Lung microvascular endothelial cell (primary cell): ENCODE measurements at places on chromosomes 11 and 22. TPM values are rescaled to one million over a fixed set of nuclear protein-coding genes. Genes with fewer than 3 reads are reported as not detected.

The OR4D6 gene
- not detected in 2 replicates for total RNA-seq

The RPS25 gene
- 413 and 578 TPM in 2 replicates for total RNA-seq

The FOLR3 gene
- total RNA-seq = not detected in 2 replicates

The CCDC73 gene
- total RNA-seq = not detected in 2 replicates

The RTN4R gene
- 0.65 and 0.79 TPM in 2 replicates for total RNA-seq

- no peak for DNase-seq
Measured at GRCh38 chr11:112834277-112834755, 126.9 kb upstream of the NCAM1 start.

DNA sequence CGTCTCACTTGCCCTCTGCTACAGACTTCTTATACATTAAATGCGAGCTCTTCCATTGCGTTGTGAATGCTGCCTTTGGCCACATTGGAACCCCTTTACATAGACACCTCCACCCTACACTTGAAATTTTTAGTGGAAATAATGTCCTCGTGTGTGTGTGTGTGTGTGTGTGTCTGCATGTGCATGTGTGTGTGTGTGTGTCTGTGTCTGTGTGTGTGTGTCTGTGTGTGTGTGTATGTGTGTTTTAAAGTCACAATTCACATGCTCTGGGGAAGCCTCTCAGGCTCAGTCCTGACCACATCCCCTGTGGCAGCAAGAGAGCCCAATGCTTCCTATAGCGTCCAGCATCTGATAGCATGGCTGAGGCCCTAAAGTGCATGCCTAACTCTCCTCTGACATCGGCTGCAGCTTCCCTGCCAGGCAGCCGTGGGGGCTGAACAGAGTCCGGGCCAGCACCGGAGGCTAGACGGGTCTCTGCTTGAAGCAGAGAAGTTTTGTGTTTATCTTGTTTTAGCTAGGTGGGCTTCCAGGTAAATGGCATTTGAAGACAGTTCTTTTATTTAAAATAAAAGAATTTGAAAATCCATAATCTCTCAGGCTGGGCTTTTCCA, 64.5 kb upstream of the EMID1 start:
- DNase-seq = no peak

DNA sequence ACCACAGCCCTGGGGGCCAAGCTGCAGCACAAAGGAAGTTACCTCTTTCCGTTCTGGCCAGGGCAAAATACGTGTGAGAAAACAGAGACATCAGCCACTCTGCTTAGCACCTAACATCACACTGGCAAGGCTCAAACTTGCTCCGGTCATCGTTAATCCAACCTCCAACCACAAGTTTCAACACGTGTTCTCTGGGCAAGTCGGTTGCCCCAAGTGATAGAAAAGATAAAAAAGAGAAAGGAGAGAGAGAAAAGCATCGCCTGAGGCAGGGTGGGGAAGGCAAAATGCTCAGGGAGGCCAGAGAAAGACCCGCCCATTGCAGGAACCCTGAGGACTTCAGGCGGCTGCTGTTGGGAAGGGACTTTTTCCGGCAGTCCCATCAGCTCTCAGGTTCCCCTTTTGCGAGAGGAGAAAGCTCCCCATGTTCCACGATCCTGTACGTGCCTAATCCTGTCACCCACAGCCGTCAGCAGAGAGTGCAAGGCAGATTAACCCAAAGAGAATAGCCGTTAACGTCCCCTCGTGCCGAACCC, 18.5 kb upstream of the B4GALNT4 start:
- no peak for DNase-seq

DNA sequence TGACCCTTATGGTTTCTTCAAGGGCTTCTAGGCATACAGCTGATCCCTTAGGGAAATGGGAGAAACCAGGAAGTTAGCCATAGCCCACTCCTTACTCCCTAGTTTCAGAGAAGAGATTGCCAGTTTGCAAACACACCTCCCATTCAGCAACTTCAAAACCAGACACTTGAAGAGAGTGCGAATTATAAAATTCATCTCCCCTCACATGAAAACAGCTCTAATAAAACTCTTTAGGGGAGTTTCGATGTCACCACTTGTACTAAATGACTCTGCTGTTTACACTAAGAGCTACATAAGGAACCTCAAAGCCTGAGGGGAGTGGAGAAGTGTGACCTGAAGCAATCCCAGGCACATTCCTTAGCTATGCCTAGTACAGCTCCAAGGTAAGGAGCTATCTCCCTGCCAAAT, 8.3 kb downstream of the LGR4 start:
- no peak for DNase-seq

DNA sequence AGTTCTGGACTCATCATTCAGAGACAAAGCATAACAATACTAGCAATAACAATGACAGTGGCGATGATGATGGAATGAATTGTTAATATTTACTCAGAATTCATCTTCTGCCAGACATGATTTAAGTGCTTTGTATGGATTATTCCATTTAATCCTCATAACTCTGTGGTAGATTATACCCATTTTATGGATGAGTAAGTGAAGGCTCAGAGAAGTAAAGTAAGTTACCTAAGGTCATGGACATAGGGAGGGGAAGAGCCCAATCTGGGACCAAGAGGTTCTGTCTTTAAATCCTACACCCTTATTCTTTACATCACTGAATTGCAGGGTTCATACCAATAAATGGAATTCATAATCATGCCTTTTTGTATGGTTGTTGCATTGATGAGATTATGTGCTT, 72.7 kb downstream of the MYO18B start:
- DNase-seq = no peak

GRCh38 chr11:79066456-79067351, 374.1 kb downstream of the TENM4 start:
- no peak for DNase-seq

DNA sequence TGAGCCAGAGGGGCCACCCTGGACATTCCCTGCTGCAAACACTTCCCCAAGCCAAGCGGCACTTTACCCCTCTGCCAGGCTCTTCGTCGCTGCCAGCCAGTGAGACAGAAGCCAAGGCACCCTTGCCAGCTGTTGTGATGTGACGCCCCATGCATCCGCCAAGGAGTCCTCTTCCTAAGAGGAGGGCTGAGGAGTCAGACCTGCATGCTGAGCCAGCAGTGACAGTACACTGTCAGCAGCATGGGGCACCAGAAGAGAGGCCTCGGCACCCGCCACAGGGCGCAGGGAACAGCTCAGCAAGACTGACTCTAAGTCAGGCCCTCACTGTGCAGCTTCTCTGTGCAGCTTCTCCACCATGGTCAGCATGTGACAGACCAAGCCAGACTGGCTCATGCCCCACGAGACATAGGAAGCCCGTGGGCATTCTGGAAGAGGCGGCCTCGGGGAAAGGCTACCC, 26.4 kb downstream of the VPS37C start:
- no peak for DNase-seq

- DNase-seq = peak; percentile 25
Measured at GRCh38 chr11:77127920-77128691, at the start of gene MYO7A. TSS of gene MYO7A (plus strand) at chr11:77128246. CDS start at chr11:77130635, 2,389 bp downstream.

GRCh38 chr11:75279273-75279672, 38.7 kb downstream of the TPBGL start:
- DNase-seq = no peak

GRCh38 chr11:129933891-129934290, 38.5 kb upstream of the NFRKB start:
- DNase-seq = no peak

GRCh38 chr22:20014526-20015186, 2.0 kb downstream of the ARVCF start:
- no peak for DNase-seq

DNA sequence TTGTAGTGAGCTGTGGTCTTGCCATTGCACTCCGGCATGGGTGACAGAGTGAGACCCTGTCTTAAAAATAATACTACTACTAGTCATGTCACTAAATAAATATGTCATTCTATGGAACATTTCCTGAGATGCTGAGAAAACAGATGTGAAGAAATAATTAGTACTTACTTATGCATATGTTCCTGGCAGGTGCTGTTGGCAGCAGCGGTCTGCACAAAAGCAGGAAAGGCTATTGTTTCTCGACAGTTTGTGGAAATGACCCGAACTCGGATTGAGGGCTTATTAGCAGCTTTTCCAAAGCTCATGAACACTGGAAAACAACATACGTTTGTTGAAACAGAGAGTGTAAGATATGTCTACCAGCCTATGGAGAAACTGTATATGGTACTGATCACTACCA, 8.8 kb downstream of the ARCN1 start:
- peak; percentile 88 for DNase-seq

DNA sequence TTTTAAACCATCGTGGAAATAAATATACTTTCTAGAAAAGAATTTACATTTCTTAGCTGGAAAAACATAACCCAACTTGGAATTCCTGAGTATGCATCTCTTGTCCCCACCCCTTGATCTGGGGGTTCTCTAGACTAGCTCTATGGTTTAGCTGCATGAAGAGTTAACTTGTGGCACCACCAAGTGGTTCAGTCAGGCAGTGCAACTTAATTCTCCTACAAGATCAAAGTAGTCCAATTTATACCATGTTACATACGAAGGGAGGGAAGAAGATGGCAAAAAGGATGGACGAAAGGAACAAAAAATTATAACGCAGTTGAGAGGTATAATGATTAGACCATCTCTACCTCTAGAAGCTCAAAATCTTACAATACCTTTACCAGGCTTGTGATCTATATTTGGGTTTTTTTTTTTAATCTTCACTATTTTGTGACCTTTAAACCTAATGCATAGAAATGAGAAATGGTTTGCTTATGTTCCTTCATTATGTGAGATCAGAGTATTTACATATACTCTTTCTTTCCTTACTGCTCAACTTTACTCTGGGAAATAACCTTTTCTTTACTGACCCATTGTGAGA, 28.5 kb upstream of the ALKBH3 start:
- peak; percentile 82 for DNase-seq

- DNase-seq = peak; percentile 37
Measured at GRCh38 chr22:17578136-17578754, 14.9 kb downstream of the SLC25A18 start.
